ENCODE measurements at places on chromosomes 16 and 17.

GRCh38 chr16:4572715-4573114, 16.6 kb downstream of the C16orf96 start:
- DNase-seq = no peak

- no peak for DNase-seq
Observed at GRCh38 chr16:23420011-23420410, 33.0 kb downstream of the COG7 start.

GRCh38 chr17:28623696-28624095, 9.7 kb upstream of the RSKR start:
- DNase-seq = no peak

DNA sequence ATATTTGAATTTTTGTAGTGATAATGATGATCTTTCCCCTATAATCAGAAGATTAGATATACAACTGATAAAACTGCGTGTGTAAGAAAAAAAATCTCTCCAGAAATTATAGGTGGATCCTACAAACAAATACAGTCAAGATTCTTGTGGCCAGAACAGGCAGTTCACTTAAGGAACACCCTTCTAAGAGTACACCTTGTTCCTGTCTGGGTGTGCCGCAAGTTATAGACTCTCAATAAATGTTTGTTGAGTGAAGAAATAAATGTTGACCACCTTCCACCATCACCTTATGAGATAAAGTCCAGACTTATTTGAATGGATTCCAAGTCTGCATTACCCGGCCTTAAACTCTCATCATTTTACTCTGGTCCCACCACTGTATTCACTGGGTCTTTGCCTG, 45.7 kb upstream of the SCNN1B start:
- no peak for DNase-seq

- no peak for DNase-seq
Observed at GRCh38 chr17:76022285-76022684, 4.8 kb downstream of the EVPL start.

GRCh38 chr17:82240506-82241182, 11.8 kb downstream of the SLC16A3 start:
- no peak for DNase-seq

GRCh38 chr16:85416228-85417109, 196.7 kb upstream of the GSE1 start:
- DNase-seq = peak; percentile 41

- DNase-seq = no peak
Observed at GRCh38 chr17:59427425-59427921, 96.0 kb downstream of the YPEL2 start.

- no peak for DNase-seq
Observed at GRCh38 chr17:32636598-32637218, 149.9 kb downstream of the CDK5R1 start.

DNA sequence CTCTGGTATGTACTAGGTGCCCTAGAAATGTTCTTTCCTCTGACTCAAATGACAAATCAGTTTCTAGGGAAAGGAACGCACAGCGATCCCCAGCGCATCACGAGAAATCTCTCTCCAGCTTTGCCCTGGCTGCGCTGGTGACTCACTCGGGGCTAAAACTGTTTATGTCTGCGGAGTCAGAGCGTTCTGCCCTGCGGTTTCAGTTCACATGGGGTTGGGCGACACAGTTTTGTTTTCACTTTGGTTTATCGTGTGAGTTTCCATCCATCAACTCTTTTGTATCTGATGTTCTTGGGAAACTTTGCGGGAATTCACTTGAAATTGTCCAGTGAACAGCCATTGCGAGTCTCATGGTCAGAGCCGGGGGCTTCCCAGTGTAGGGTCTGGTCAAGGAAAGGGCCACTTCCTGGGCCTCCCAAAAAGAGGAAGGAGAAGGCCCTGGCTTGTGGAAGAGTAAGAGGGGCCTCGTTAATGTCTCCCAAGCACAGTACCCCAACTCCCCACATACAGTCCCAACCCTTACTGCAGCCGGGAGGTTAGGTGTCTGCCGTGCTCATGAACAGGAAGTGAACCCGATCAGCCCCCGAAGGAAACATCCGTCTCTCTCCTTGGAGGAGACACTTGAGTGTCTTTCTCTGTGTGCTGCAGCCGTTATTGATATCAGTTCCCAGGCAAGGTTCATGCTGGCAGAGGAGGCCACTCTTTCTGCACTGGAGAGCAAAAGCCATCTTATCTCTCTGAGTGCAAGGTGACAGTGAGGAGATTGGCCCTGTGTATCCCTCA, 643.2 kb downstream of the WWOX start:
- DNase-seq = peak; percentile 61

- no peak for DNase-seq
Observed at GRCh38 chr17:73069841-73070240, 22.6 kb downstream of the SLC39A11 start.

GRCh38 chr16:3797904-3798811, 80.8 kb upstream of the TRAP1 start:
- no peak for DNase-seq

GRCh38 chr16:49250689-49251088, 30.9 kb downstream of the CBLN1 start:
- DNase-seq = no peak

DNA sequence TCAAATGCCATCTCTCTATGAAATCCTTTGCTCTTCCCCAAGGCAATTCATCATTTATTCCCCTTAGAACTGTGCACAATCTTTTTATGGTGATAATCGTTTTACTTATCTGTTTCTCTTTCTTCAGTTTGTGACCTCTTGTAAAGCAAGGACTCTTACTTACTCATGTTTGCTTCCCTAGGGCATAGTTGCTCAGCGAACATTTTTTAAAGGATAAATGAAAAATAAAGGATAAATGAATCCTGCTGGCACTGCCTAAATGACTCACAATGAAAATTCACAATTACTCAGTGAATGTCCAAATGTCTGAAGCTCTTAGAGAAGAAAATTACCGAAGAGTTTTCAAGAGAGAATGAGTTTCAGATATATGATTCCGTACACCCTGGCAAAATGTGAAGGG, 671.7 kb downstream of the CDH11 start:
- no peak for DNase-seq

DNA sequence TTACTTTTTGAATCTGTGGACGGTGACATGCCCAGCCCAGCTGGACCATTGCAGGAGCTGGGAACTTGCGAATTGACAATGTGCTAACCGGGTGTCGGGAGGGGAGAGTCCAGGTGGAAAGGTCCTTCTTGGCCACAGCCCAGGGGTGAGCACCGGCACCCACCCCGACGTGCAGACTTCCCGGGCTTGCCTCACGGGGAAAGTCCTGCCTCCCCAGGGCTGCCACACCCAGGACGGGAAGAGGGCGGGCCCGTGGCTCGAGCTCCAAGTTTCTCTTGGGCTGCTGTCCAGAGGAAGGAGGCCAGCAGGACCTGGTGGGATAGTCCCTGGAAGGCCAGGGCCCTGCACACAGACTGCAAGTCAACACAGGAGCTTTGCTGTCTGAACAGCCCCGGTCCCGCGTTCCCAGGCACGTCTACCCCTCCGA, 17.7 kb downstream of the CARD14 start:
- no peak for DNase-seq

DNA sequence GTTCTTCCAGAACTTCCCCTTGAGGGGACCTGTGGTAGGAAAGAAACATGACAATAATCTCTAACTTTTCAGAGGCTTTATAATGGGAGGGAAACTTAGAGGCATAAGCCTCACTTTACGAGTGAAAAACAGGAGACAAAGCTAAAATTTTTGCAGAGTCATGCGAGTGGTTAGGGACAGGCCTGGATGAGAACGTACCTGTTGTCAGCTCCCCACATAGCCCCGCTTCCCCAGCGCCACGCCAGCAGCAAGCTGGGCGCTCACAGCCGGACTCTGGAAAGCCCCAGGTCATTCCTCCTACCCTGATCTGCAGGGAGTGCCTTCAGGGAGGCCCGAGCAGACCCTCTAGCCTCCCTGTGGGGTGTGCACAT, 53.6 kb downstream of the LDHD start:
- no peak for DNase-seq

GRCh38 chr16:71467810-71468209, 5.8 kb upstream of the ZNF23 start:
- no peak for DNase-seq

GRCh38 chr16:69404275-69404805, 18.5 kb upstream of the TERF2 start:
- no peak for DNase-seq

- DNase-seq = no peak
Observed at GRCh38 chr17:78506454-78507309, 70.5 kb downstream of the DNAH17 start.

DNA sequence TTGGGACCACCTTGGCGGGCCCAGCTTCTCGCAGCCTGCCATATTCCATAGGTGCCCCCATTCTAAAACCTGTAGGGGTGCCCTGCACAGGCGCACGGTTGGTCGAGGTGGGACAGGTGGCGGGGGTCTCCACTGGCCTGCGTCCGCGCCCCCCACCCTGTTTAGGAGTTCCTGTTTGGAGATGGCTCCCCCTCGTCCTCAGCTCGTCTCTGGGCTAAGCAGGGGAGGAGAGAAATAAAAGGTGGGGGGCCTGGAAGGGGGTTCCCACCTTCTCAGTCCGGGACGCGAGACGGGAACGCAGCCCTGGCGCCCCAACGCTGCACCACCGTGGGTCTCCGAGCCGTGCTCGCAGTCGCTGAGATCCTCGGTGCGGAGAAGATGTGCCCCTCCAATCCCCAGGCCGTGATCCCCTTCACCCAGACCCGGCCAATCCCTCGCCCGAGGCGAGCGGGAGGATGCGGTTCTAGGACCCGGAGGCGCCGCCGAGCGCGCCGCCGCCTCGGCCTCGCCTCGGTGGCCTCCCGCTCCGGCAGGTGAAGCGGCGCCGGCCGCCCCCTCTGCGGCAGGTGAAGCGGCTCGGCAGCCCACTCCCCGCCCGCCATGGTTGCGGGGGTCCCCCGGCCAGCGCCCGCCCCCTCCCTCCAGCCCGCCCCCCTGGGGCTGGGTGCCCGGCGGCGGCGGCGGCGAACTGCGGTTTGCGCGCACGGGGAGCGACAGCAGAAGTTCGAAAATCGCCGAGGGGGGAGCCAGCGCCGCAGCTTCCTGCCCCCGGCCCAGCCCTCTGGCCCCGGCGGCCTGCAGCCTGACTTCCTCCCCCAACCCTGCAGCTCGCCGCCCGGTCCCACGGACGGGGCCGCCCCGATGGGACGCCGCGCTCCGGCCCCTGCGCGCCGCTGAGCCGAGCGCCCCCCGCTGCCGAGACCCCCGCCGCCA, at the start of gene FMNL1:
FMNL1 (plus strand) TSS at position 805 of the 933 bp plus-strand sequence. CDS start 240 bp downstream, outside the sequence.
- no peak for DNase-seq

- no peak for DNase-seq
Observed at GRCh38 chr16:560701-561412, 663 bp downstream of the PRR35 start.

- no peak for DNase-seq
Observed at GRCh38 chr16:29784157-29784556, 6.1 kb downstream of the ZG16 start.

GRCh38 chr17:76612465-76612864, 26.8 kb upstream of the ST6GALNAC2 start:
- DNase-seq = no peak

DNA sequence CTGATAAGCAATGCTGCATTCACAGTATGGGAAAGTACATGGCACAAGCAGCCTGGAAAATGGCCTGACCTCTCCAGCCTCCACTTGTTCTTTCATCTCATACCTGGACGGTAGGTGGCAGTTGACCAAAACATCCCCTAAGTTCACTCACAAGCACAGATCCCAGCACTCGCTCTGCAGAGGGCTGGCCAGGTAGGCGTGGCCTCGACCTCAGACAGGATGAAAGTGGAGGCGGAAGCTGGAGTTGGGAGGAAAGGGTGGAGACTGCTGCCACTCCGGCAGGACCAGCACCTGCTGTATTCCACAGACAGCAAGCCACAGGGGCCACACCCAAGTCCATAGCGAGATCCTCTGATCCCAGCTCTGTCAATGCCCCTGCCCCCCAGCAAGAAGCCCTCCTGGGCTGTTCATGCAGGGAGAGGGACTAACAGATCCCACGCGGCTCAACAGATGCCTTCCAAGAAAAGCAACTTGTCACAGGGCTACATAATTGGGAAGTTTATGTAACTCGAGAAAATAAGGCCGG, 31.3 kb downstream of the ZCCHC14 start:
- no peak for DNase-seq

- no peak for DNase-seq
Observed at GRCh38 chr17:42310787-42311215, 22.5 kb downstream of the STAT5A start.

DNA sequence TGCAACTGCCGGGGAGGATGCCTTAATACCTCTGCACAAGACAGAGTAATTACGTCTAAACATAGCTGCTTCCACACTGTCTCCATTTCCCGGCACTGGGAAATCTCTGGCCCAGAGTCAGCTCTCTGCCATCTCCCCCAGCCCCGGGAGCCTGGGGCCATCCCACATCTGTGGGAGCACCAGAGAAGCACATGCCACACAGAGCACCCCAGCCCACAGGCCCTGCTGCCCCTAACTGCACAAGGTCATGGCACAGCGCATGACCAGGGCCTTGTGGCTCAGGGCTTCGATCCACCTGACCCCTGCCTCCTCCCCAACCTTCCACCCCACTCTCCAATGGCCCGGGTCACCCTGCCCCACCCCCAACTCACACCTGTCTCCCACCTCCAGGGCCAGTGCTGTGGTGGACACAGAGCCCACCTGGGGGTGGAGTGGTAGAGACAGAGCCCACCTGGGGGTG, 36.6 kb upstream of the RBFOX3 start:
- no peak for DNase-seq

GRCh38 chr16:28317040-28317880, 24.9 kb downstream of the SBK1 start:
- DNase-seq = peak; percentile 59

GRCh38 chr16:88062341-88063210, 111.3 kb downstream of the BANP start:
- DNase-seq = no peak

DNA sequence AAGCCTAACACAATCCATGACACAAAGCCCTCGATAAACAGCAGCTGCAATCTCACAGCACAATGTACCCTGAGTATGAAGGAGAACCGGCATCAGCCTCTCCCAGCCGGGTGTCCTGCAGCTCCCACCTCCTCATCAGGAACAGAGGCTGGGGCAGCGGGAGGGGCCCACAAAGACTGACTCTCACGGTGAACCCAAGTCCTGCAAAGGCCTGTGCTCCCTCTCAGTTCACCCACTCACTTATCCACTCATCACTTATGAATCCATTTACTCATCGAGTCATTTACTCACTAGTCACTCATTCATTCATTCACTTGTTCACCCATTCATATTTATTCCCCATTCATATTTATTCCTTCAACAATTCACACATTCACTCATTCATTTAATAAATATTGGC, 11.6 kb downstream of the ZNF423 start:
- no peak for DNase-seq

- no peak for DNase-seq
Observed at GRCh38 chr16:3518292-3518985, 17.6 kb downstream of the CLUAP1 start.

GRCh38 chr17:63999680-64000531, 1.8 kb downstream of the PRR29 start:
- no peak for DNase-seq

- no peak for DNase-seq
Observed at GRCh38 chr16:8919089-8919933, 37.2 kb downstream of the LITAFD start.

GRCh38 chr16:48903039-48903438, 293.1 kb upstream of the N4BP1 start:
- DNase-seq = no peak

- peak; percentile 71 for DNase-seq
Observed at GRCh38 chr17:45277216-45277849, 15.4 kb upstream of the SPATA32 start.

- peak; percentile 41 for DNase-seq
Observed at GRCh38 chr17:82551779-82552457, 32.4 kb downstream of the FOXK2 start.
